ENCODE measurements at places on chromosomes 11 and 22.
A peak's percentile ranks its signal among the peaks of the same experiment; 100 is the strongest.

DNA sequence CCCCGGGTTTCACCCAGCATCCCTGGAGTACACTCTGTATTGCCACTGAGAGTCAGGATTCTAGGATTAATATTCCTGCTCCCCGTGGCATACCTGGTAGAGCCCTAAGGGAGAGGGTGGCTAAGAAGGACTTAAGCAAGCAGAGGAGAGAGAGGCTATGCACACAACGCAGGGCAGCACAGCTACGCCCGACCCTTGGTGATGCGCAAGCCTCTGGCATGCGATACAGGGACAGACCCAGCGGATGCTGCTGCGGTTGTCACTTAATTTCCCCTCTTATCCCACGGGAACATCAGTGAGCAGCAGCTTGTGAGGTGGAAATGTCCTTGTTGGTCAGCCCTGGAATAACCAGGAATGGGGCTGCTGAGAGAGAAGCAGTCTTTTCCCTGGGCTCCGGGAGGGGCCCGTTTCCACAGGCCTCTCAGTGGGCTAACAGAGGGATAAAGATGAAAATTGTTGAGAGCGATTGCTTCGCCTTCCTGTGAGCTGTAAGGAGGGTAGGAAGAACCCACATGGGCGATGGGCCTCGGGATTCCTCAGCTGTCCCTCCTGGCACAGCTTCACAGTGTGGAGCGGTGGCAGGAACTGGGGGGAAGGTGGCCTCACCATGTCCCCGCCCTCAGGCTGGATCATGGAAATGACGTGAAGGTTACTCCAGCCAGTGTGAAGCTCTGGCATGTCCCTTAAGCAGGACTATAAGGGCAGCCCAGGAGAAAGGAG, 48.4 kb upstream of the RAB1B start:
- no peak for DNase-seq

DNA sequence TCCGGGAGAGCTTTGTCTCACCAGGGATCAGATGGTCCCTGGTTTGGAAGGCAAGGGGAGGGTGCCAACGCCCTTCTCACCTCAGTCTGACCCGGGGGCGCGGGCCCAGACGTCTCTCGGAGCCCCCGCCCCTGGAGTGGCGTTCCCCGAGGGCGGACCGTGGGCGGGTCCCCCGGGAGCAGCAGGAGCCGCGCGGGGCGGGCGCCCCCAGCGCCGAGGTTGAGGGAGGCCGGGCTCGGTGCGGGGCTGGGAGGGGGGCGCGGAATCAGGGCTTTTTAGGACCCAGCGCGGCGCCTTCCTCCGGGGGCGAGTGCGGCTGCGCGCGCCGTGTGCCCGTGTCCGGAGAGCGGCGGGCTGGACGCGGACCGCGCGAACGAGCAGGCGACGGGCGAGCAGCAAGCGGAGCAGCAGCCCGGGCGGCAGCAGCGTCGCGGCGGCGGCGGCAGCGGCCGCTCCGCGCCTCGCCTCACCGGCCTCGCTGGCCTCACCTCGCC, at the start of gene KCNC1:
Gene KCNC1 (plus strand): TSS at position 364 of the 494 bp plus-strand sequence. CDS start 1,222 bp downstream, outside the sequence.
- DNase-seq = no peak

DNA sequence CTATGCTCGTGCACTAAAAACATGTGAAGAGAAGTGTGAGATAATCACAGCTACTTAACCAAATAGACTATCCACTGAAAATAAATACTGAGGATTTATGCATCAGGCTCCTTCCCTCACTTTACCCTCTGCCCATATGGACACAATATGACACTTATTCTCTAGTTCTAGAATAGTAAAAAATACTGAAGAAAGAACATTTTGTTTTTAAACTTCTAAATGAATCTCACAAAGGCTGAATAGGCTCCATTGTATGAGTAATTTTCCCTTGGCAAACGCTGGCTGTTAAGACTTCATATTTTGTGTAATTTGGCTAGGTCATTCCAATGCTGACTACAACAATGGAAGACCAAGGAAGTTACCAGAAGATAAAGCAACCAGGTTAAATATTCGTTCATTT, 9.9 kb downstream of the HPS5 start:
- DNase-seq = no peak

GRCh38 chr11:9138612-9139579, 47.5 kb upstream of the SCUBE2 start:
- DNase-seq = peak; percentile 34

DNA sequence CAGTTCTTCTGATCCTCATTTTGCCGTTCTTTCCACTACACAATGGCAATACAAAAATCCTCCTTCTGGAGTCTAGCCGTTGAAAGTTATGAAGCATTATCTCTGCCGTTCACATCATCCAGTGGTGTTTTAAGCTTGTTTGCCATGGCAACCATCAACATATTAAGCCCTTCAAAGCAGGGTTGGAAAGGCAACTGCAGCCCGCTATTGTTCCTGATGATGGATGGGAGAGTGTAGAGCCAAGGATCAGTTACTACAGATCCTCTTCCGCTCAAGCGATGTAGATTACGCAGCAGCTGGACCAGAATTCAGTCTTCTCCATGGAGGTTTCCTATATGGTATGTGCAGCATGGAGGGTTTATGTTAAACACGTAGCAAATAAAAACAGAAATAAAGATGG, 352.7 kb downstream of the NTM start:
- DNase-seq = no peak

- DNase-seq = no peak
These were observed 8.0 kb downstream of the IFITM10 start for GRCh38 chr11:1742371-1742770.

GRCh38 chr11:1223346-1224110, 662 bp downstream of the MUC5B start:
- no peak for DNase-seq

DNA sequence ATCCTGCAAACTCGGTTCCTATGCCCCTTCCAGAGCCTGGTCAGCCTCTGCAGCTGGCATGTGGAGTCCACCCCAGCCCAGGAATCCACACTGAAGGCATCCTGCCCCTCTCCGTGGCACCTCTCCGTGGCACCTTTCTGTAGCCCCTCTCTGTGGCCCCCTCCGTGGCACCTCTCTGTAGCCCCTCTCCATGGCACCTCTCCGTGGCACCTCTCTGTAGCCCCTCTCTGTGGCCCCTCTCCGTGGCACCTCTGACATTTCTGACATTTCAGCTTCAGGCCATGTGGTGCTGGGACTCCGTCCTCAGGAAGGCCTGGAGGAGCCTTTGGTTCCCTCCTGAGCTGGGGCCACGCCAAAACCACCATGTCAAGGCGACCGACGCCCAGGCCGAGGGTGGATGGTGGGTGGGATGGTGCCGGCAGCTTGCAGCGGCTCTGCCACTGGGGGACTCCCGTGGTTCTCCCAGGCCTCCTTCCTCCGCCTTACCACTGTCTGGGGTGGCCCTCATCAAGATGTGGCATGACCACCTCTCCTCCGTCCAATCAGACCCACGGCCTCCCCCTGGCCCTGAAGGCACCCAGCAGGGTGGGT, 1518.5 kb downstream of the BRD1 start:
- DNase-seq = no peak

DNA sequence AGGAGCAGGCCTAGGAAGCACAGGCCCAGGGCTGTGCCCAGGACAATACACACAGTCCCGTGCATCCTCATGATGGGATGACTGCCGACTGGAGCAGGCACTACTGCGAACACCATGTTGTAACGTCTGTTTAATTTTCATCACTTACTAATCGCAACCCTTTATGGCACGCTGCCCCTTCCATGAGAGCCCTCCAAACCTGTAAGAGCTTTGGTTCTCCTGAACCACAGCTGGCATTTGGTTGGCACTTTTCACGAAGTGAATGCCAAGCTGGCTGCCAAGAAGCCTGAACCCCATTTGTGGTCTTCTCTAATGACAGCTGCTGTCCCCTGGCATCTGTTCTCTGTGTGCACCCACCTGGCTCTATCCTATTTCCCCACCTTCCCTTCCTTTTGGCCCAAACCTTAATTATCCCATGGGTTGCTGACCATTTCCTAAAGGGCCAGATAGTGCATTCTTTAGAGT, 36.5 kb downstream of the APOL1 start:
- no peak for DNase-seq

- peak; percentile 8 for DNase-seq
These were observed 78.3 kb upstream of the AKIP1 start for GRCh38 chr11:8832571-8833260.

- DNase-seq = no peak
These were observed 3.5 kb upstream of the GLB1L3 start for GRCh38 chr11:134272381-134273316.

GRCh38 chr22:49186762-49187161, 640.9 kb downstream of the BRD1 start:
- no peak for DNase-seq

- no peak for DNase-seq
These were observed 91.8 kb upstream of the CD44 start for GRCh38 chr11:35047179-35047578.

GRCh38 chr11:116866804-116867455, 29.5 kb upstream of the APOA1 start:
- no peak for DNase-seq

GRCh38 chr11:36376888-36377758, 81.0 kb downstream of the PRR5L start:
- DNase-seq = peak; percentile 57

DNA sequence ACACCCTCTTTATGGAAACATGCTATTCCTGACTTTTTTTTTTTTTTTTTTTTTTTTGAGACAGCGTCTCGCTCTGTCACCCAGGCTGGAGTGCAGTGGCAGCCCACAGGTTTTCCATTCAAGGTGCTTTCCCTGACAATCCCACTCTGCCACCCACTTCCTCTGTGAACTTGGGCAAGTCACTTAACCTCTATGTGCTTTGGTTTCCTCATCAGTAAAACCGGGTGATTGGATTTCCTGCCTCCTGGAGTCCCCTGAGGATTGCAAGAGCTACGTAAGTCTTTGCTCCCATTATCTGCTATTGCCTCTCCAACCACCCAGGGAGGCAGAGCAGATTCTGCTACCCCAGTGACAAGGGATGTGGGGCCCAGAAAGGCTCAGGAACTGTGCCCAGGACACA, 54.1 kb downstream of the CELSR1 start:
- DNase-seq = peak; percentile 13

DNA sequence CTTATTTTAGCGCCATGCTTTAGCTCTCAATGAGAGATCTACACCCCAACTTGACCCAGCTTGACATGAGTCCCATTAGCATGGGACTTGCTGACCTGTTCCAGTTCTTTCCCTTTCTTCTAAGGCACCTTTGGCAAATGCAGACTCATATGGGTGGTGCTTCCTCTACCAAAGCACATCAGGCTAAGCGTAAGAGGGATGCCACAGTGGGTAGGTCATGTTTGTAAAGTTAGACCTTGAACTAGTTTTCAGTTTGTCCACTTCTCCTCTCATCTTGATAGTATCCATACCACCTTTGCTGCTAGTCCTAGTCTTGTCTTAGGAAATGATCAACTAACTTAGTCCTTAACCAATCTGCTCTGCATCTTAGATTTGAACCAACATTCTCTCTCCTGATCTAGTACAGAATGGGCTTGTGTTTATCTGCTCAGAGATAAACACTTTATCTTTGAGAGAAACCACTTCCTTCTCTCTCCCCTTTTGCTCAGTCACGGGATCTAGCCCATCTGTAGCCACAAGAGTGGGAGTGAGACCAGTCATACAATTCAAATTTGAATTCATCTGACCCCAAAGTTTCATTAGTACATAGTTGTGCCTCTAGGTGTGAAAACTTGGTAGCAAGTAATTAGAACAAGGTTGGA, 72.1 kb upstream of the CD44 start:
- DNase-seq = no peak

- no peak for DNase-seq
These were observed 31.7 kb upstream of the GRAMD4 start for GRCh38 chr22:46588279-46589140.

- DNase-seq = no peak
These were observed 228.1 kb upstream of the FAT3 start for GRCh38 chr11:91996526-91996925.

GRCh38 chr11:59753650-59754493, 1.3 kb upstream of the STX3 start:
- DNase-seq = peak; percentile 88

GRCh38 chr22:35708453-35708852, 9.2 kb upstream of the APOL5 start:
- no peak for DNase-seq

DNA sequence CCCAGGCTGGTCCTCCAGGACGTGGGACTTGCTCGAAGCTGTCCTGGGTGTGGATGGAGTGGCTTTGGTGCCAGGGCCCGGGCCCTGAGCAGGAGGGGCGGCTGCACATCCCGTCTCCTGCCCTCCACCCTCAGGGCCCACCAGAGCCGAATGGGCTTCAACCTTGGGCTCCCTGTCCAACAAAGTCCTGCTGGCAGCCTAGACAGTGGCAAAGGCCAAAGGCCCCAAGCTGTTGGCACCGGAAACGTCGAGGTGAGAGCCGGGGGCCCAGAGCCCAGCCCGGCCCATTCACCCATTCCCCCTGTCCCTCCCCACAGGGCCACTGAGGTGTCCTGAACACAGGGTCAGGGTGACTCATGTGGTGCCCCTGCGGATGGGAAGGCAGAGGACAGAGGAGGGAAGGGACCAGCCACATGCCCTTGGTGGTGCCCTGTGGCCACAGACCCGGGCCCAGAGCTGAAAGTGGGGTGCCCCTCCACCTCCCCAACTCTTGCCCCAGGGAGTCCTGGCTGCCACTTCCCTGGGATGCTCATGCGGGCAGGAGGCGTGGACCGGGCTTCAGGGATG, 9.1 kb downstream of the TSPAN32 start:
- DNase-seq = no peak

DNA sequence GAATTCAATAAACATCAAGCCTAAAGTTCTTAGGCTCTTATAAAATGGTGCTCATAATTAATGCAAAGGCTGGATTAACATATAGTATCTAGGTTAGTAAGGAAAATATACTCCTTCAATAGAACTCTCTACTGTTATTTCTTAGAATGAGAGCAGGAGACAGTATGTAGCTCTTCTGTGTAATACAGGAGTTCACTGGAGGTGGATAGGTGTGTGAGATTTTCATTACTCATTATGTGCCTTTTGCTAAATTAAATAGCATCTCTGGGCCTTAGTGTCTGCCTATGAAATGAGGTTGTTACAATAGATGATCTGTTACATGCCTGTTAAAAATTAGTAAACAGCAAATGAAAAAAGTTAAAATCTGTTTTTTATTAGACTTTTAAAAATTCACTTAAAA, 20.6 kb downstream of the EED start:
- DNase-seq = no peak

GRCh38 chr11:20041499-20041898, 118.8 kb downstream of the DBX1 start:
- no peak for DNase-seq

DNA sequence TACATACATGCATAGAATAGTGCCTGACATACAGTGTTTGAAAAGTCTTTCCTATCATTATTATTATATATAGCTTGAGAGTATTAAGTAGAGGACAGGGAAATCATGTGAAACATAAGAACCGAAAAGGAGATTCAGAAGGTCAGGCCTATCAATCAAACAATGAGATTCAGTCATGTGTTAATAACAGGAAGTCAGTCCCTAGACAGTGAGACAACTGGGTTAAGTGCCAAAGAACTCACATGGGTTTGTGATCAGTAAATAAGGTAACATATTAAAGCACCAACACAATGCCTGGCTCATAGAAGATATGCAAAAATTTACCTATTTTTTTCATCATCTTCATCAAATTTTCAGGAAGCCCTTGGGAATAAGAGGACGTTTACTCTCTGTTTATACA, 174.3 kb upstream of the FAT3 start:
- no peak for DNase-seq

- no peak for DNase-seq
These were observed 161.5 kb upstream of the NECTIN1 start for GRCh38 chr11:119890466-119890865.

- DNase-seq = no peak
These were observed 13.7 kb downstream of the ZBTB16 start for GRCh38 chr11:114073007-114073827.

Measured in activated CD4-positive, alpha-beta T cell treated with anti-CD3 and anti-CD28 coated beads, Interleukin-2, amount 50 U/mL, for 48 hours (primary cell).